ENCODE measurements at places on chromosomes 5 and 9.

DNA sequence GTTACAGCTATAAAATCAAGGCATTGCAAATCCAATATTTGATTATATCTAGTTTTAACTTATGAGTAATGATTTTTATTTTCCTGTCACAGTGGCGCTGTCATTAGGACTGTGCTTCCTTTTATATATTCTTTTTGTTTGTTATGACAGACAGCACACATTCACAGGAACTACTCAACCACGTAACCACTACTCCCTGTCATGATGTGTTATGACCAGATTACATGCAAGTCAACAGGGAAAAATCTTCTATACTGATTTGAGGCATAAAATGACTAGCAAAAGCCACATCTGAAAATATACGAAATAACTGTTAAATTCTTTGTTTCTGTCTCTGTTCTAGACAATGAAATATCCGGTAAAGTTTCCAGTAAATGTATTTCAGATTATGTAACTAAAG lies 25.4 kb downstream of the SREK1 start:
- no peak for DNase-seq

GRCh38 chr5:6417657-6418056 lies 31.0 kb upstream of the UBE2QL1 start:
- DNase-seq, result no peak

DNA sequence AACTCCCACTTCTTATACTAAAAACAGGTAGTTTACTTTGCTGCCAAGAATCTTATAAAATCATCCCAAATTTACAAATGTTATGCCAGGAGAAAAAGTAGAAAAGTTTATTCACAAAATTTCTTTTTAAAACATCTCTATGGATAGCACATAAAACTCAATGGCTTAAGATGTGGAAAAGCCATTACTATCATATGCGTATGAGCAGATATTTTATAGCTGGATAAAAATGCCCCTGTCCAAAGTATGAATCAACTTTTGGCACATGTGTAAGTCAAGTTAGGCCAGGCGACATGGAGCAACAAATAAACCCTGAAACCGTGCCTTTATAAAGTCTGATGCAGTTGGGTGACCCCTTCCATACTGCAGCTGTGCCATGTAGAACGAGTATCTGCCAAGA lies 38.6 kb upstream of the FBP1 start:
- no peak for DNase-seq

DNA sequence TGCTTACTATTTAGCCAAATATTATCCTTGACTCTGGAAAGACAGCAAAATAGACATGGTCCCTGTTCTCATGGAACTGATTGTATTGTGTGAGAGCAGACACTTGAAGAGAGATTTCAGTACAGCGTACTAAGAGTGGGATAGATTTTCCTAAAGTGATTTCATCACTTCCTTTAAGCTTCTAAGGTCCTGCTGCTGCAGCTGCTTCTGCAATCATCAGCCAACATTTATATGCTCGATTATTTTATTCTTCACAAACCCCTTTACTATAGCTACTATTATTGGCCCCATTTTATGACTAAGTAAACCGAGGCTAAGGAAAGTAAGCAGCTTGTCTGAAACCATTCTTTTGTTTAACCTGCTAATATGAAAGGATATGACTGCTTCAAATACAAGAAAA lies 137.7 kb downstream of the SPATA31D1 start:
- DNase-seq, result no peak
